ENCODE measurements at places on chromosomes 1 and 21. TPM values are rescaled to one million over a fixed set of nuclear protein-coding genes. Genes with fewer than 3 reads are reported as not detected.

MMEL1 gene
- total RNA-seq = 0.54 TPM

DNA sequence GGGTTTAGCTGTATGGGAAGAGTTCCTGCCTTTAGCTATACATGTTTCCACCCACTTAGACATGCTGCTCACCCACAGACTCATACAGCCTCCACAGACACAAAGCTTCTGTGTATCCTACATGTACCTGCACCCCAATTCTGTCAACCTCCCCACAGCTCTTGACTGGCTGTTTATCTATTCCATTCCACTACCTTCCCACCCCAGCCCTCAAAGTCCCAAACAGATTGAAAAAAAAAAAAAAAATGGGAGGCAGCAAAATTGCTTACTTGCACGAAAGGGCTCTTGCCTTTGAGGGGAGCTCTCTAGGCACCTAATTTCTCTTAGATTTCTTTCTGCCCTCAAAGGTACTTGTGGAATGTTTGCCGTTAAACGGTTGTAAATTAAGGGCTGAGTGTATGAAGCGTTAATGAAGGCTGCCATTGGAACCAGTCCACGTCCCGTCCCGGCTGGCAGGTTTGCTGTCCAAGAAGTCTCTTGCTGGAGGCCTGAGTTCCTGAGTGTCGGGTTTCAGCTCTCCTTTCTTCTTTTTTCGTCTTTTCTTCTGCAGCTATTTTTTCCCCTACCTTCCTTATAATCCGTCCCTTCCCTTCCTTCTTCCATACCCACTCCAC lies 43.6 kb downstream of the PBX1 start:
- DNase-seq = no peak

GRCh38 chr1:89962024-89962741 lies 32.7 kb upstream of the ZNF326 start:
- no peak for DNase-seq

CCDC30 gene
- total RNA-seq = 0.68 TPM

ADGRB2 gene
- 0.45 TPM for total RNA-seq

GRCh38 chr1:22710701-22711049 lies at the start of gene EPHB2:
TSS of gene EPHB2 (plus strand) at chr1:22710839. CDS start at chr1:22710983, 144 bp downstream.
- DNase-seq = no peak

DNA sequence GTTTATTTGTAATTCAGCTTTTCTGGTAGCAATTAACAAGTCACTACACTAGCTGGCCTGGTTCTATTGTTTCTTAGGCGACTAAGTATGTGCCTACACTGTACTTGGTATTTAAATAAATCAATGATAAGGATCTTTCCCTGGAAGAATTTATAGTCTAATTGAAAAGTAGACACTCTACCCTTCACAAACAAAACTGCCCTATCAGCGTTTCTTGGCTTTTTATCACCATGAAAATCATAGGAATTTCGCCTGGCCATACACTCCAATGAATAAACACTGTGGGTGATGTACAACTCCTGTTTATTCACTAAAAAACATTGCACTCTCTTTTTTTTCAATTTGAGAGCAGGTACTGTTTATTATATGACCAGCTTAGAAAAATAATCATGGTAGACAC lies 702.9 kb upstream of the ADGRL2 start:
- no peak for DNase-seq

DNA sequence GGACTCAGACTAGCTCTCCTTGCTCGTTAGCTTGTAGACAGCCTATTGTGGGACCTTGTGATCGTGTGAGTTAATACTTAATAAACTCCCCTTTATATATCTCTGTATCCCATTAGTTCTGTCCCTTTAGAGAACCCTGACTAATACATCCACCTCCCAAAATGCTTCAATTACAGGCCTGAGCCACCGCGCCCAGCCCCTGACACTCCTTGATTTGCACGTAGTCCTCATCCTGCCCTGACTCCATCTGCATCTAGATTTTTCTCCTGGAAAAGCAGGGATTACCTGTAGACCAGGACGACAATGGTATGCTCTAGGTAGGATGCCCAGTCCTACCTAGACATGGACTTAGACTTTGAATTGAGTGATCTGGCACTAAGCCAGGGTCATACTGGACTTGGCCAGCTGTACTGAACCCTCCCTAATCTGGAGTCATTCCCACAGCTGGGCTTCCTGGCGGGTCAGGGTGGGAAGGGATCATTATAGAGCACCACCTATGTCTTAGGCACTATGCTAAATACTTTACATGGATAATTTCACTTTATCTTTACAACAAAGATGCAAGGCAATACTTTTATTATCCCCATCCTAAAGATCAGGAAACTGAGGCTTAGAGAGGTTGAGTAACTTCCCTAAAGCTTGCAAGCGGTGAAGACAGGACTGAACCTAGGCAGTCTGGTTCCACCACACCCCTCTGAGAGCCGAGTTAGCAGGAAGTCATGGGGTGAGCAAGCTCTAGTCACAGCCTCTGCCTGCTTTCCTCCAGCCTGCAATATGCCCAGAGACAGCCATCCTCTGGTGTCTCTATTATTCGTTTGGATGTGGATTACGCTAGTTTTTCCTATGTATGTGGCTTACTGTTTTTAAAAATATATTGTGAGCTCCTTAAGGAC lies 89.4 kb downstream of the DTL start:
- DNase-seq = peak; percentile 73
